ENCODE measurements at places on chromosomes 3 and 15.

DNA sequence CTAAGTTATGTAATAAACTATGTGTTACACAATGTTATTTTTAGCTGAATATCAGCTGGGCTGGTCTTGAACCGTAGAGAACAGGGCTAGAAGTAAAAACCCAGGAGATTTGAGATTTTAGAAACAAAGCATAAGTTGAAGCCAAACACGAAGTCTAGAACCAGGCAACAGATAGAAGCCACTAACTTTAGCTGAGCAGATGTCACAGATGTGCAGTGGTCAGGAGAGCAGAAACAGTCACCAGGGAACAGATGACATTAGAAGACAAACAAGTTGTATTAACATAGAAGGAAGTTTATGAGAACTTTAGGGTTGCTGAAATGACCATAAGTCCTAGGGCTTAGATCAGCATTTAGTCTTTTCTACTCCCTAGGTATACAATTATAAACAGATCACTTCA is 731.0 kb downstream of the ZNF385D start:
- no peak for DNase-seq

DNA sequence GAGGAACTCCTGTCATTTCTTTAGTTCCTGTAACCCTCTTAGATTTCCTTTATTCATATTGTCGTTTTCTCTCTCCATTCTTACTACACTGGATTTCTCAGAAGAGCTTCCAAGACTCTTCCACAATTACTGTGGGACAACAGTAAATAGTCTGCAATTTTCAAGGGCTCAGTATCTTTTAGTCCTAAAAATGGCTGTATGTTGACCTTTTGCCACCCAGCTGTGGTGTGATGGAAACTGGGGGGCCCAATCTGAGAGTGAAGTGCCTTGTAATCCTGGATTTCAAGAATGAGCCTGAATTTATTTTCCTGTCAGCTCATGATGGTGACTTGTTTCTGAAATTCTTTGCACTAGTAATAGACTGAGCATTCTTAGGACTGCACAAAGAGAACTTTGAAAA is 277.6 kb upstream of the RASGRP1 start:
- no peak for DNase-seq

DNA sequence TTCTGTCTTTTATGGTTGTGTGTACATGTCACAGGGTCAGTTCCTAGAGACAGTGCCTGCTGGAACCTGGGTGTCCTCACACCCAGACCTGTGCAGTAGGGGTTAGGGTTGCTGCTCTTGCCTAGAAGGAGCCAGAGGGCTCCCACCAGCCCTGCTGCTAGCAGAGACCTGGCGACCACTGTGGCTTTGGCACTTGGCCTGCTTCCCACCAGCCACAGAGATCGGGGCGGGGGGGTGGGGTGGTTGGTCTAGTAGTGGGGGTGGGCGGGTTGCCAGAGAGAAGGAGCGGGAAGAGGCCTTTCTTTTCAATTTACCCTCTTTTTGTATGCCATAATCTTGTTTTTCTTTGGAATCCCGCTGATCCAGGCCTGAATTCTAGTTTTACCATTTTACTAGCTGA is 29.4 kb downstream of the EEFSEC start:
- DNase-seq = no peak

DNA sequence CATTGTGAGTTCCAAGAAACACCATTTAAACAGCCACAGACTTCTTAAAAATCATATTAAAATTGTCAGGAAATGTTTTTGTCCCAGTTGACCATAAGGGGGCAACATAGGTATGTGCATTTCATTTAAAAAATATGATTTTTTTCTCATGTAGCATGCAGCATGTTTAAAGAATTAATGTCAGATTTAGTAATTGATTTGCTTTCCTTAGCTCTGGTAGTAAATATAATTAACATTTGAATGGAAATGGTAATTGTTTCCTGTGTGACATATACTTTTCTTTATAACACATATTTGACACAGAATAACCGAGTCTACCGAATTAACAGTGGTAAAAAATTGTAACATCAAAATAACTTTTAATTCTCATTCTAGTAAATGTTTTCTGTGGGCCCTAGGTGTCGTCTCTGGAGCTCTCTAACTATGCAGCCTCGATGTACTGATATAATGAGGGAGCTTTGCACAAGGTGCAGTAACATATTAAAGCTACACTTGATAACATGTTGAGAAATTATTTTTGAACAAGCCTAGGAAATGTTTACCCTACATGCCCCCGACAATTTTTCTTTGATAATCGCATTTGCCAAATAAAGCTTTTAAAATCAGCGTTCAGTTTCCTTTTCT is 34.9 kb downstream of the NXPE3 start:
- DNase-seq = no peak

Measured in left ventricle myocardium inferior (tissue), 1 donor.